Upper lobe of left lung (tissue), 6 donors: ENCODE measurements at places on chromosomes 12 and 14. TPM values are rescaled to one million over a fixed set of nuclear protein-coding genes. Genes with fewer than 3 reads are reported as not detected.

FAM222A gene
- total RNA-seq: 3.0 TPM

CCDC177 gene
- not detected for total RNA-seq

KRT78 gene
- 0.30 TPM for total RNA-seq

LIN7A gene
- total RNA-seq: 7.9 TPM

IFNG-AS1 gene
- total RNA-seq: 0.17 TPM

ARMH4 gene
- 6.2 TPM for total RNA-seq

DNA sequence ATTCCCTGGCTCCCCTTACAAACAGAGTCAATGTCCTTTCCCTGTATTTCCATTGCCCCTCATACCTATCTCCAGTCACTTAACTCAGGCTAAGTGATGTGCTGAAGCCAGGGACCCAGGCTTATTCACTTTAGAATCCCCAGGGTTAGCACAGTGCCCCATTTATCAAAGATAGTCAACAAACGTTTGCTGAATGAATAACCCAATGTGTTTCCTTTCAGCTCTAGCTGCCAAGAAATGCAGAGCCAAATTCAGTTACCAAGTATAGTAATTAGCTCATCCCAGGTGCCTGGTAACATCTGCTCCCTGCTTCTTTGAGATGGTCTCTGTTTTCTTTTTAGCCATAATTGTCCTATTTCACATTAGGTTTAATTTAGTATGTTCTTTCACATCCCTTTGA is 189.5 kb downstream of the PHLDA1 start:
- DNase-seq: no peak

DNA sequence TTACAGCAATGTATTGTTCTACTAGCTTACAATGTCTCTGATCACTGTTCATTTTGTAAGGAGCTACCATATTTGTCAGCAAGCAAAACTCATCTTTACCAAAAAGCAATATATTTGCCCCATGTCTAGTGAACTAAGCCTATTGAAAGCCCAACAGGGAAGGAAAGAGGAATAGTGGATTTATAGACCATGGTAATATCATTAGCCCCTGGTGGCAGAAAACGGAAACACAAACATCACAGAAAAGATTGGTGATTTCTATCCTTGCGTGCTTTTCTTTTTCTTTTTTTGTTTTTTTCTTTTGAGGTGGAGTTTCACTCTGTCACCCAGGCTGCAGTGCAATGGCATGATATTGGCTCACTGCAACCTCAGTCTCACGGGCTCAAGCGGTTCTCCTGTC is 1562.4 kb upstream of the TMEM132C start:
- DNase-seq: no peak

GRCh38 chr14:100071545-100071944 is 6.3 kb downstream of the EVL start:
- DNase-seq: no peak

DNA sequence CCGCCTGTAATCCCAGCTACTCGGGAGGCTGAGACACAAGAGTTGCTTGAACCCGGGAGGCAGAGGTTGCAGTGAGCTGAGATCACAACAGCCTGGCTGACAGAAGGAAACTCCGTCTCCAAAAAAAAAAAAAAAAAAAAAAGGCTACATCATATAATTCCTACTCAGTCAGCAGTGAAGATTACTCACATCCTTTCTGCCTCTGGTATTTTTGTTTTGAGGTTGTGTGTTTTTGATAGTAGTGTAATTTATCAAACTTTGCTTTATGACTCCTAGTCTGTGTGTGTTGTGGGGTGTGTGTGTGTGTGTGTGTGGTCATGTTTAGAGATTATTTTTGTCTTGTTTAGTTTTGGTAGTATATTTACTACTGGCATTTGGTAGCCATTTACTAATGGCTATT is 29.8 kb upstream of the DLGAP5 start:
- no peak for DNase-seq

- no peak for DNase-seq
Measured at GRCh38 chr12:106081606-106082005, 57.1 kb downstream of the NUAK1 start.

DNA sequence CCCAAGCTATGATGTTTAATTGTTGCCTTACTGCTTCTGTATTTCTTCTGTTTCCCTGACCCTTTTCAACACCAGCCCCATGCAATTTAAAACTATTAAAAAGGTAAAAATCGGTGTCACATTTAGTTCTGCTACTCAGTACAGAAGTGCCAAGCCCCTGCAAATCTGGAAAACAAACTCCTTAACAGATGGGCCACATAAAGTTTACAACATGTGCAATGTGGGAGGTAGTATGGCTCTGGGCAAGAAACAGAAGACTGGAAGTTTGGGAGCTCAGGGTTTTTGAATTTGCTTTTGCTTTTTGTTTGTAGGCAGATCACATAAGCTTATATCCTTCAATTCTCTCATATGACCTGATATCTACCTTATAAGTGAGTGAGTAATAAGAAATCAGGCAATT is 404.0 kb upstream of the ATP2B1 start:
- no peak for DNase-seq
